ENCODE measurements at places on chromosomes 5 and 9. TPM values are rescaled to one million over a fixed set of nuclear protein-coding genes. Genes with fewer than 3 reads are reported as not detected.
A peak's percentile ranks its signal among the peaks of the same experiment; 100 is the strongest.

GRCh38 chr9:98311541-98311940, 56.1 kb upstream of the TBC1D2 start:
- DNase-seq, result no peak

GRCh38 chr9:135939351-135940265, 21.6 kb downstream of the UBAC1 start:
- no peak for DNase-seq

DNA sequence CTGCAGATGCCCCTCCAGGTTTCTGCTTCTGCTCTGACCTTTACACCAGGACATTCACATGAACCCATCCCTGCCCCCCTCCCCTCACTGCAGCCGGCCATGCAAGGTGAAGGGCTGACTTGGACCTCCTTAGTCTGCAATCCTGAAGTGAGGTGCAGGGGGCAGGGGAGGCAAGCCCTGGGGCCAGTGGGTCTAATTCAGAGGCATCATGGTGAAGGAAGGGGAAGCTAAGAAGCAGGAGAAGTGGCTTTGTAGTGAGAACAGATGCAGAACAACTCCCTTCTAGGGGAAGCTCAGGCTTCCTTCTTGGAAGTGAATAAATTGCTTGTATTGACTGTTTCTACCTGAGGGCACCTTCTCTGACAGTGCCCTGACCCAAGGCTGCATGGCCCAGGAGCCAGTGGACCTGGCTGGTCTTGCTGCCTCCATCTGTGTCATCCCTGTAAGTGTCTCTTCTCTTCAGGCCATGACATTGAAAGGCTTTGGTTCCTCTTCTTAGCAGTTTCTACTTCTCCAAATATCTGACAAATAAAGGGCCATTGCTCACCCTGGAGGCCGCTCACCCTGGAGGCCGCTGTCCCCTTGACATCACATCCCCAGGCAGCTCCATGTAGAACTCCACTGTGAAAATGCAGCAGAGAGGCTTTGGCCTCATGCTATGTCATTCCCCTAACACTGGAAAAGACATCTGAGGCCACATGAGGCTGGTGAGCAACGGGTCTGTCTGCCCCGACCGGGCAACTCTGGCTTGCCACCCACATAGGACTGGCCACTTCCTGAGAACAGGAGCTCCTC, 55.3 kb downstream of the GADD45G start:
- no peak for DNase-seq

GRCh38 chr5:126975796-126976195, 54.6 kb downstream of the MARCHF3 start:
- DNase-seq, result no peak

- no peak for DNase-seq
Measured at GRCh38 chr9:115808108-115808507, 345.5 kb upstream of the PAPPA start.

- no peak for DNase-seq
Measured at GRCh38 chr5:115429345-115429940, 115.1 kb downstream of the FEM1C start.

DNA sequence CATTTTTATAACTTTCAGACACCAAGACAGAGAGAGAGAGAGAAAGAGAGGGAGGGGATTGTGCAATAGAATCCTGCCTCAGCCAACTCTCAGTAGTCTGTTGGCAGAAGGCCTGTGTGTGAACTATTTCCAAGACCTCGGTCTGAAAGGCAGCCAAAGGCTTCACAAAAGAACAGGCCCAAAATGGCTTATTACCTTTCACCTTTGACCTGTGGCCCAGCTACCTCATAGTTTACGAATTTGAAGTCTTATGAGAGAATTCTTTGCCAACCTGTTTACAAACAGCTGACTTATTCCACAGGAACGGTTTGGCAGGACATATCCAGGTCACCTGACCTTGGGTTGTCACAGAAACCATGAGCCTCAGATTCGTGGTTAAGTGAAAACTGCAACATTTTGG, 48.6 kb downstream of the NR2F1-AS1 start:
- peak; percentile 93 for DNase-seq

DNA sequence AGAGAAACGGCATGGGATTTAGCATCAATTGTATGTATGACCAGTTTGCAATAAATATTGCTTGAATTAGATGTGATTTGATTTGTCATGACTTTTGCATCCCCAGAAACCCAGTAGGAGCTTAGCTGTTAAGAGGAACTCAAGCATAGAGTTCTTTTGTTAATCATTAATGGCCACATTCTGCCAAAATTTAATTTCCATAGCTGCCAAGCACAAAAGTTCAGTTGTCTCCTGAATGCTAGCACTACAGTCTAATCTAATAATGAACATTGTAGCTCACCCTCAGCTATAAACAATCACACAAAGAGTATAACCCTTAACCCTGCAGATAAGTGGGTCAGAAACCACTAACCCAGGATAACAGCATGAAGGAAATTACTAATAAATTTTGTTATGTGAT, 169.8 kb upstream of the GRAMD2B start:
- DNase-seq, result no peak

SPATA31A3 gene
- polyA plus RNA-seq, result not detected

SHC3 gene
- polyA plus RNA-seq, result not detected

PDCD1LG2 gene
- polyA plus RNA-seq, result 1.2 TPM

TTC33 gene
- 11.6 TPM for polyA plus RNA-seq

ZFP37 gene
- not detected for polyA plus RNA-seq
